ENCODE measurements at places on chromosomes 6 and 20.
A peak's percentile ranks its signal among the peaks of the same experiment; 100 is the strongest.

DNA sequence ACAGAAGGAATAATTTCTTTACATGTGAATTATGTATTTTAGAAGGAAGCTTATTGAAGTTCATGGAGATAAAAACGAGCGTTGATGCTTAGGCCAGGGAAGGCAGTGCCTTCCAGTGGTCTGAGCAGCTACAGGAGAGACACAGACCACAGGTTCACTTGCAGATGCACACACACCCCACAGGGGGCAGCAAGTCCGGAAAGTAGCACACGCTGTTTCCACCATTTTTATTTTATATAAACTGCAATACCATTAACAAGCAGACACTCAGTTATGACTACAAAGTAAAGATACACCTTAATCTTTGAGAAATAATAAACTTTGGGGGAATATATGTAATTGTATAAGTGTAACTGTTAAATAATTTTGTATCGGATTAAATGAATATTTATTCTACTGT lies 13.5 kb upstream of the DACT2 start:
- H3K27me3 ChIP-seq: peaks cover 2% of the 10 kb centered on the region
- H3K4me3 ChIP-seq: no peak overlapping the region
- DNase-seq: no peak
- no peaks in the 10 kb centered on the region for H3K4me1 ChIP-seq
- no peaks in the 10 kb centered on the region for H3K36me3 ChIP-seq

- H3K27ac ChIP-seq: no peak overlapping the region
- H3K4me1 ChIP-seq: no peaks in the 10 kb centered on the region
- DNase-seq: no peak
- no peaks in the 10 kb centered on the region for H3K27me3 ChIP-seq
- no peak overlapping the region for H3K4me3 ChIP-seq
- H3K36me3 ChIP-seq: peaks cover 5% of the 10 kb centered on the region
These were observed 260.6 kb upstream of the BMP2 start for GRCh38 chr20:6506906-6507305.

DNA sequence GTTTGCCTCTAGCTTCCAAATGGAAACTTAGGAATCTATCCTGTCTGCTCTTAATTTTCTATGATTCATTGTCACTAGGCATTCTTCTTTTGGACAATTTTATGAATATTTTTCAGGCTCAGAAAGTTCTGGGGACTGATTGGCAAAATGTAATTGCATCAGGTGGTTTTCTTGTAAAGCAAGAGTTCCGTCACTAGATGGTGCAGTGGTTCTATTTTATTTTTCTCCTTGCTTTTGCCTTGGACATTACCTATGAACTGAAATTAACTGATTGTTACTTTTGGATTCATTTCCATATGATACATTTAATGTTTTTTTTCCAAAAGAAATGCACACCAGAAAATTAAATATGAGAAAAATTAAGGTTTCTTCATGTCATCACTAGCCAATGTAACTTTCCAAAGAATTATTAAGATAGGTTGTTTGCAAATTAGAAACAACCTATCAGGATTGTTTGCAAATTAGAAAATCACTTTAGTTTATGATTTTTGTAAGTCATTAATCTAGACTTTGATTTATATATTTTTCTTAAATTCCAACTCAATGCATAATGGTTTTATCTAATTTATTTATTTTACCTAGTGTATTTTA lies 48.0 kb downstream of the TMEM170B start:
- H3K27ac ChIP-seq: peak overlapping the region; percentile 31
- DNase-seq: peak; percentile 64
- H3K4me1 ChIP-seq: peaks cover 62% of the 10 kb centered on the region
- H3K27me3 ChIP-seq: no peaks in the 10 kb centered on the region
- no peak overlapping the region for H3K4me3 ChIP-seq
- H3K36me3 ChIP-seq: peaks cover 12% of the 10 kb centered on the region

- H3K4me1 ChIP-seq: peaks cover 69% of the 10 kb centered on the region
- no peaks in the 10 kb centered on the region for H3K27me3 ChIP-seq
- H3K4me3 ChIP-seq: no peak overlapping the region
- peak overlapping the region; percentile 36 for H3K27ac ChIP-seq
These were observed 7.1 kb downstream of the MAP3K5 start for GRCh38 chr6:136784910-136785746.
